Regular cardiac myocyte (primary cell): ENCODE measurements at places on chromosomes 4 and X. TPM values are rescaled to one million over a fixed set of nuclear protein-coding genes. Genes with fewer than 3 reads are reported as not detected.

Gene BST1
- total RNA-seq: 6.7 and 39.5 TPM in 2 replicates

Gene CACNA1F
- total RNA-seq: 0.19 TPM in 1 of 2 replicates, not detected in the other

Gene ERVMER34-1
- total RNA-seq: under 0.01 TPM in 1 of 2 replicates, not detected in the other

Gene DYNLT3
- 64.0 and 98.4 TPM in 2 replicates for total RNA-seq

Gene PDZD11
- 43.7 and 65.9 TPM in 2 replicates for total RNA-seq

Gene SORBS2
- 4.0 and 22.6 TPM in 2 replicates for total RNA-seq

Gene ZCCHC4
- total RNA-seq: 16.3 and 24.2 TPM in 2 replicates

Gene MAGEA9B
- total RNA-seq: not detected in 2 replicates

Gene WAS
- total RNA-seq: 0.28 TPM in 1 of 2 replicates, not detected in the other

Gene LETM1
- total RNA-seq: 58.9 and 120 TPM in 2 replicates

Gene GABRE
- 23.0 and 29.9 TPM in 2 replicates for total RNA-seq

Gene PHKA1
- 5.0 and 6.2 TPM in 2 replicates for total RNA-seq

Gene SYP
- total RNA-seq: 0.19 and 0.28 TPM in 2 replicates

Gene PAGE2B
- not detected in 2 replicates for total RNA-seq

Gene NAA11
- total RNA-seq: not detected in 2 replicates

Gene H2BW2
- total RNA-seq: not detected in 2 replicates

Gene TLR1
- 0.96 and 1.4 TPM in 2 replicates for total RNA-seq

Gene MAGEA2
- total RNA-seq: not detected in 2 replicates

Gene TMPRSS11D
- not detected in 2 replicates for total RNA-seq

Gene CLDN34
- not detected in 2 replicates for total RNA-seq

Gene RAB39B
- 0.38 and 0.56 TPM in 2 replicates for total RNA-seq

Gene ADGRG4
- total RNA-seq: not detected in 2 replicates

Gene FOXR2
- total RNA-seq: not detected in 2 replicates

Gene TRAM1L1
- total RNA-seq: 3.3 and 3.9 TPM in 2 replicates

Gene DCLK2
- total RNA-seq: 3.3 and 3.9 TPM in 2 replicates

Gene CISD2
- total RNA-seq: 27.3 and 29.5 TPM in 2 replicates

Gene CAPN6
- total RNA-seq: under 0.01 TPM in 1 of 2 replicates, not detected in the other

Gene BTK
- not detected in 2 replicates for total RNA-seq

Gene TLR10
- under 0.01 TPM in 1 of 2 replicates, not detected in the other for total RNA-seq

Gene SPARCL1
- total RNA-seq: 0.56 and 0.58 TPM in 2 replicates

Gene EDA
- total RNA-seq: 0.28 and 0.77 TPM in 2 replicates

Gene TMEM129
- total RNA-seq: 20.5 and 57.5 TPM in 2 replicates

Gene CFP
- under 0.01 and 0.19 TPM in 2 replicates for total RNA-seq

Gene VSIG1
- total RNA-seq: under 0.01 TPM in 2 replicates

Gene GPR50
- total RNA-seq: not detected in 2 replicates
